CD4-positive, alpha-beta T cell treated with Interleukin-4 for 4 hours (primary cell): ENCODE measurements at places on chromosomes 16 and 17.
A peak's percentile ranks its signal among the peaks of the same experiment; 100 is the strongest.

GRCh38 chr17:37512442-37513068, 22.9 kb downstream of the DUSP14 start:
- DNase-seq = no peak

DNA sequence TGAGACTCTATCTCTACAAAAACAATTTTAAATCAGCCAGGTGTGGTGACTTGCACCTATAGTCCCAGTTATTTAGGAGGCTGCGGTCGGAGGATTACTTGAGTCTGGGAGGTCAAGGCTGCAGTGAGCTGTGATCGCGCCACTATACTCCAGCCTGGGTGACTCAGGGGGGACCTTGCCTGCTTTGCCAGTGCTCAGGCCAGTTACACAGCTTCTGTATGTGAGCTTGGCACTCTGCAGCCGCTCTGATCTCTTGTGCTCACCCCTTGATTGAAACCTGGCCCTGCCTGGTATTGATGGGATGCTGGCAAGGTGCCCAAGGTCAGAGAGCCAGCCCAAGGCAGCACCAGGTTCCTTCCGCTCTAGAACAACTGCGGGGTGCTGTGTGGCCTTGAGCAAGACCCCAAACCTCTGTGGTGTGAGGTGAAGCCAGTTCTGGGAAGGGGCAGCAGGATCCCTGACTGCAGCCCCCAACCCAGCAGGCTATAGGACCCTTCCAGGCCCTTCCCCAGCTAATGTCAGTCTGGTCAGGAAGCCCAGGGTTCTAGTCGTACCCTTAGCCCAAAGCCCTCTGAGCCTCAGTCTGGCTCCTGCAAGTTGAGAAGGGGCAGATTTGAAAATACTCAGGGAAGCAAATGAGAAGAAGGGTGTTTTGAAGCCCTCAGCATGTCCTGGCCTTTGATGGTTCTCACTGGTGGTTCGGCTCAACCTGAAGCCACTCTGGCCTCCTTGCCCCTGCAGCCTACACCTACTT, 18.9 kb downstream of the MMP15 start:
- no peak for DNase-seq

GRCh38 chr17:4588391-4588790, 4.1 kb downstream of the SMTNL2 start:
- DNase-seq = no peak

- no peak for DNase-seq
Measured at GRCh38 chr17:4422864-4423263, 10.9 kb upstream of the SPNS3 start.

- DNase-seq = no peak
Measured at GRCh38 chr17:81390873-81391255, 4.4 kb upstream of the BAHCC1 start.

DNA sequence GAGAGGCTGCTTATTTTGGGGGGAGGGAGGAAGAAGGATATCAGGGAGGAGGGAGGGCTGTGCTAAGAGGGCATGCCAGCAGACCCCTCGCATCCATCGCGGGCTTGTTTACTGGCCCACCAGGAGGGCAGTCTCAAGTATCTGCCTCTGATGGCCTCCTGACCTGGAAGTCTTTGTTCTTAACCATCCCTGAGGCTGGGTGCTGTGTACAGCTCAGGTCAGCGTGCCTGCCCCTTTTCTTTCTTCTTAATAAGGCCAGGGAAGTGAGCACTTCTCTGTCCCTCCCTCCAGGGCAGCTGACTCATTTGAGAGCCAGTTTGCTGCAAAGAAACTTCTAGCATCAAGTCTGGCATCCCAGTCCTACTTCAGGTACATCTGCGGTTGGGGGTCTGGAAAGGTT, 157.0 kb downstream of the CCDC182 start:
- no peak for DNase-seq

GRCh38 chr17:19645734-19646201, 2.8 kb upstream of the ALDH3A2 start:
- peak; percentile 60 for DNase-seq

DNA sequence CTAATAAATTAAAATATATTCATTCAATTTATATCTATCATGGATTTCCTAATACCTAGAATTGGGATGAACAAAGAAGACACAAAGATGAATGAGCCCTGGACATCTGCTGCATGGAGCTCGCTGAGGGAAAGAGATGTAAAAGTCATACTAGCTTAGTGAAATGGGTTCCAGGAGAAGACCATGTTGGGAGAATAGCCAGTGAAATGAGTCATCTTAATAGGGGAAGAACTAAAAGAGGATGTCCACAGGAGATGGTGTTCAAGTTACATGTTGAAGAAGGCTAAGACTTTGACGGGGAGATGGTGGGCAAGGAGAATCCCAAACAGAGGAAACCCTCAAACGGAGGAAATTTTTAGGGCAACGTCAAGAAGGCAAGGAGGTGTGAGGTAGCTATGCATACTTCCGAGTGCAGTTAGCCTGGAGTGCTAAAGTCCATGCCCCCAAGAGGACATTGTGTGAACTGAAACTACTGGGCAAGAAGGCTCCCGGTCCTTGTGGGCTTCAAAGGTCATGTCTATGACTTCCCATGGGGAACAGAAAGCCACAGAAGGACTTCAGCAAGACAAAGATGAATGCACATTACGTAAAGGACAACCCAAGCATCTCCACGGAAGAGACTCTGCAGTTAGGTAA, 220.5 kb upstream of the CDH11 start:
- no peak for DNase-seq

GRCh38 chr16:70661918-70662641, 15.7 kb downstream of the IL34 start:
- no peak for DNase-seq

DNA sequence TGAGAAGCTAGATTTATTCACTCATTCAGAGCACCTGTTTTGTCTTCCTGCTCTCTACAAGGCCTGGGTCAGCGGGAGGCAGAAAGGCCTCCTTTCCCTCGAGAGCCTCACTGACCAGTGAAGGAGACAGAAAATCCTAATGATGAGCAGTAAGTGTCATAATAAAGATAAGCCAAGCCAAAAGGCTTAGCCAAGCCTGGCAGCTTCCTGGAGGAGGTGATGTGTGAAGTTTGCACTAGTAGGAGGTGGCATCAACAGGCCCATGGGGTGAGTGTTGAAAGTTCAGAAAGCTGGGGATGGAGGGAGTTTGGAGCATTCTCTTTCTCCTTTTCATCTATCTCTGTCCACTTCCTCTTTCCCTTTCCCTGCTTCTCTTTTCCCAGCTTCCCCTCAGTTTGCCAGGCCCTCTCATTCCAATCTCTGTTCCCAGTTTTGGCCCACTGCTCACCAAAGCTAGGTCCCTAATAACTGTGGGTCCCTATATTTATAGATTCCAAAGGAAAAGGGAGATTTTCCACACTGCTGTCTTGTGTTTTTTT, 16.5 kb upstream of the SPNS3 start:
- no peak for DNase-seq

DNA sequence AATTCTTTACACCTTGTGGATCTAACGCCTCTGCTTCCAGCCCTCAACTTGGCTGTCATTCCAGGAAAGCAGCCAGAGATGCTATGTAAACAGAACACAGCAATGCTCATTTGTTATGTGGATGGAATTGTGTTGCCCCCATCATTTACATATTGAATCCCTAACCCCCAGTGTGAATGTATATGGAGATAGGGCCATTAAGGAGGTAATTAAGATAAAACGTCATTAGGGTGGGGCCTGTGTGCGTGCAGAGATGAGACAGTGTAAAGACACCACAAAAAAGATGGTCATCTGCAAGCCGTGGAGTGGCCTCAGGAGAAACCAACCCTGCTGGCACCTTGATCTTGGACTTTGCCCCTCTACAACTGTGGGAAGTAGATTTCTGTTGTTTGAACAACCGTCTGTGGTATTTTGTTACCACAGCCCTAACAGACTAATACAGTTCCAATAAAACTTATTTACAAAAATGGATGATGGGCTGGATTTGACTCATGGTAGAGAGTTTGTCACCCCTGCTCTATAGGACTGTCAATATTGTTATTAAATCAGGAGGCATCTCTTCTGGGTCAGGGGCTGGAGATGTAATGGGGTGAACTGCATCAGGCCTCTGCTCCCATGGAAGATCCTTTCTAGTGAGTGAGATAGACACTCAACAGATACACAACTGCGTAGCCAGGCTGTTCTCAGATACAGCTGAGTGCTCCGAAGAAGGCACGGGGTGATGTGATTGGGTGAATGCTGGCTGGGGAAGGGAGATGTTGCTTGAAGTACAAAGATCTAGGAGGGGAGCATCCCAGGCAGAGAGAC, 339.0 kb downstream of the SNX29 start:
- no peak for DNase-seq

DNA sequence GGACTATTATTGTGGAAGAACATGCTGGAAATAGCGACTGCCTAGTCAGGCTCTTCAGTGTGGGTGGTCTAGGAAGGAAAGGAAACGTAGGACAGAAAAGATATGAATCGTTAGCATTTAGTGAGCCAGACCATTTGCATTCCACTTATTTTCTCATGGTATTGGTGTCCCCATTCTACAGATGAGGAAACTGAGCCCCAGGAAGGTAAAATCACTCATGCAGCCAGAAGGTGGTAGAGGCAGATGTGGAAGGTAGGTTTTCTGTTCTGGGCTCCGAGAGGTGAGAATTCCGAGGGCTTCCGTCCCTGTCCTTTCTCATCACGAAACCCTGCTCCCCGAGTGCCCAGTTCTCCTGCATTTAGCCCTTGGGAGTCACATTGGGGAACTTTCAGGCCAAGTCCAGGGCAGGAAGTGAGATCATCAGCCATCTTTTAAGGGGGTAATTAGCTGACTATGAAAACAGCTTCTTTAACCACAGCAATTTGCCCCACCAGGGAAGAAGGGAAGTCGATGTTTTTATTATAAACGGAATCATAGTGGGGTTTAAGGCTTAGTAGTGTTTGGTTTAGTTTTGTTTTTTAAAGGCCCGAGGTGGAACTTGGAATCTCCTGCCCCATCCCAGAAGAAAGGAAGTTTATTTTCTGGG, 110.7 kb upstream of the IRX3 start:
- no peak for DNase-seq
